ENCODE measurements at places on chromosomes 1 and 21. TPM values are rescaled to one million over a fixed set of nuclear protein-coding genes. Genes with fewer than 3 reads are reported as not detected.

TLR5 gene
- 20.9 TPM for total RNA-seq

ANXA9 gene
- not detected for total RNA-seq

ACTL8 gene
- not detected for total RNA-seq

ALX3 gene
- not detected for total RNA-seq

TNNT2 gene
- total RNA-seq, result 0.36 TPM

TNFRSF8 gene
- 4.7 TPM for total RNA-seq

GJA4 gene
- total RNA-seq, result 49.2 TPM

CADM3 gene
- 41.2 TPM for total RNA-seq
